Bronchial smooth muscle cell (primary cell): ENCODE measurements at places on chromosomes 13 and 19. TPM values are rescaled to one million over a fixed set of nuclear protein-coding genes. Genes with fewer than 3 reads are reported as not detected.

Gene PROZ
- total RNA-seq = not detected in 2 replicates

Gene ECSIT
- 29.6 and 71.3 TPM in 2 replicates for total RNA-seq

Gene MATK
- total RNA-seq = 0.16 TPM in 1 of 2 replicates, not detected in the other

Gene TMEM91
- 9.3 and 9.4 TPM in 2 replicates for total RNA-seq

Gene ZNF534
- total RNA-seq = 0.17 TPM in 1 of 2 replicates, not detected in the other

Gene BRCA2
- total RNA-seq = 1.0 and 1.3 TPM in 2 replicates

Gene ARRDC2
- total RNA-seq = 4.6 and 6.1 TPM in 2 replicates

Gene SERP2
- 10.6 and 11.0 TPM in 2 replicates for total RNA-seq

Gene VSTM2B
- total RNA-seq = not detected in 2 replicates

Gene TIMM13
- total RNA-seq = 41.2 and 43.8 TPM in 2 replicates

Gene HRC
- total RNA-seq = 0.09 TPM in 1 of 2 replicates, not detected in the other

Gene ZNF8
- total RNA-seq = 2.2 and 2.7 TPM in 2 replicates

Gene ZNF850
- 1.3 TPM in 2 replicates for total RNA-seq

Gene ATP4B
- total RNA-seq = not detected in 2 replicates

Gene FKRP
- total RNA-seq = 8.6 and 9.0 TPM in 2 replicates

Gene SAMD4B
- 38.6 and 53.2 TPM in 2 replicates for total RNA-seq
